Gastroesophageal sphincter (tissue), 4 donors: ENCODE measurements at places on chromosomes 2 and 18. TPM values are rescaled to one million over a fixed set of nuclear protein-coding genes. Genes with fewer than 3 reads are reported as not detected.

The DPY30 gene
- total RNA-seq = 82.2 TPM

The TLX2 gene
- not detected for total RNA-seq

The CCDC93 gene
- 15.4 TPM for total RNA-seq

The SEMA4C gene
- total RNA-seq = 61.1 TPM

The SDC1 gene
- 2.3 TPM for total RNA-seq

The MAT2A gene
- 163 TPM for total RNA-seq

The ZNF2 gene
- 3.7 TPM for total RNA-seq

The GPR75 gene
- total RNA-seq = 6.1 TPM

The COL4A4 gene
- total RNA-seq = 5.1 TPM

The DGKD gene
- total RNA-seq = 16.3 TPM

The NPPC gene
- total RNA-seq = not detected

The CNGA3 gene
- 7.0 TPM for total RNA-seq

The TWIST2 gene
- 38.5 TPM for total RNA-seq

The CNTNAP5 gene
- 3.2 TPM for total RNA-seq

The DNER gene
- total RNA-seq = 8.3 TPM

The TANC1 gene
- total RNA-seq = 37.4 TPM

The NCL gene
- 106 TPM for total RNA-seq

The CYS1 gene
- total RNA-seq = 50.7 TPM

The NOSTRIN gene
- total RNA-seq = 22.5 TPM

The FAM124B gene
- total RNA-seq = 3.4 TPM
